Left lung (tissue), 14 donors: ENCODE measurements at places on chromosomes 2 and 18.

DNA sequence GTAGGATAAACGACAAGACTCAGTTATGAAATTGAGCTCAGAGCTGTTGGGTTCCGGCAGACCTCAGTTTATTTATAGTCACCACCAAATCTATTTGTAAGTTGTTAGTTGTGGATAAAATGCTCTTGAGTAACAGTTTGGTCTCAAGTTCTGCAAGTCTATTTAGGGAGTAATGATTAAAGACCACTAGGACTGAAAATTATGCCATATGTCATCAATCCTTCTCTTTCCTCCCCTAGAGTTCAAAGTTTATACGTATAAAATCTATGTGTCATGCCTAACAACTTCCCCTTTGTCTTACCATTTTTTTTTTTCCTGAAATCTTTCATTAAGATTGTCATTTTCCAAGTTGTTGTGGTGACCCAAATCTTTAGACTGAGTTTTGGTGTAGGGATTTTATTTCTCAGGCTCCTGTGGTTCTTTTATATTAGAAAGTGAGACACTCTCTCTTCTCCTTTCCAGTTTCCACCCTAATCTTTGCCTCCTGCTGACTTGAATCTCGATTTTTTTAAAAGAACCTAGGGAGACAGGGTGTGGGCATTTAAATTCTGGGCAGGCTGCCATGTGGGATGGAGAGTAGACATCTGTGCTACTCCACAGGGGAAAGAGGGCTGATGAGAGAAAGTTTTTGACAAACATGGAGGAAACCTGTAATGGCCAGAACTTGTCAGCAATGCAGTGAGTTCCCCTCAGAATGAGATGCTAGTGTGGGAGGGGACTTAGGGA is 51.0 kb downstream of the LAMA3 start:
- no peak overlapping the region for H3K27ac ChIP-seq
- no peak for DNase-seq
- no peak overlapping the region for H3K4me3 ChIP-seq
- H3K36me3 ChIP-seq = no peaks in the 10 kb centered on the region

DNA sequence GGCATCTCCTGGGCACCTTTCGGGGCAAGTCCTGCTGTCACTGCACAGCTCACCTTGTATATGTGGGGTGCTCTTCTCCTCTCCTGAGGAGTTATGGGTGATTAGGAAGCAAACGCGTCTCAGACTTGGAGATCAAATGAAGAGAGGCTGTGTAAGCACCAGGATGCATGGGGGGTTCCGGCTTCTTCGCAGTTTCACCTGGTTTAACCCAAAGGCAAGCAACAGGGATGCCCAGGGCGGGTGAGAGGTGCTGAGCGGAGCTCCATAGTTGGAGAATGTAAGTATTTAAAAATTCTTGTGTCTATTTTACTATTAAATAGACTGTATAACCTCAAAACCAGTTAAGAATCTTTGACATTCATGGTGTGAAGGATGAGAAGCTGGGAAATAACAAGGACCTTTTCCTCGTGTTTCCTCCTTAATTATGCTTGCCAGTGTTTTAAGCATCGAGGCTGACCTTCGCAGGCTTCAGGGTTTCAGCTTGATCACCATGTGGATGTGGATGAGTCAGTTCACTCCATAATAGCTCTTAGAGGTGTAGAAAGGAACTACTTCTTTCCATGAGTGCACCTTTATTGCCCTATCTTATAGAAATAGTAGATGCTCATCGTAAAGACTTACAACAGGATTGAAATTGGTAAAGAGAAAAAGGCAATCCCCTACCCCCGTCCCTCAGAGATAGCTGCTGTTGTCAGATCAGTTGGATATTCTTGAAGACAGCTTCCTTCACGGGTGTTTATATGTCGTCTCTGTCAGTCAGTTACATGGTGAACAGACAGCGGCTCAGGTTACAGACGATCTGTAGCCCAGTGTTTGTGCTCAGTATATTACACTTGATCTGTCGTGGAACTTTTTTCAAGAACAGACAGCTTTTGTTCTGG is 201.1 kb downstream of the AGAP1 start:
- DNase-seq = no peak
- H3K4me3 ChIP-seq = no peak overlapping the region

- DNase-seq = no peak
- H3K27me3 ChIP-seq = no peaks in the 10 kb centered on the region
- H3K4me1 ChIP-seq = no peaks in the 10 kb centered on the region
- H3K27ac ChIP-seq = no peak overlapping the region
Observed at GRCh38 chr2:169324581-169325260, 37.6 kb downstream of the LRP2 start.

GRCh38 chr2:55239656-55240222 is 7.3 kb downstream of the RPS27A start:
- no peak for DNase-seq
- no peaks in the 10 kb centered on the region for H3K27me3 ChIP-seq
- no peaks in the 10 kb centered on the region for H3K4me1 ChIP-seq
- H3K4me3 ChIP-seq = no peak overlapping the region

GRCh38 chr2:174633623-174633930 is 36.0 kb upstream of the WIPF1 start:
- no peak for DNase-seq
- H3K27me3 ChIP-seq = no peaks in the 10 kb centered on the region
- peak overlapping the region; percentile 93 for H3K27ac ChIP-seq
- no peak overlapping the region for H3K4me3 ChIP-seq
- H3K4me1 ChIP-seq = peaks cover 9% of the 10 kb centered on the region

- H3K27me3 ChIP-seq = no peaks in the 10 kb centered on the region
- peaks cover 9% of the 10 kb centered on the region for H3K4me1 ChIP-seq
- H3K27ac ChIP-seq = no peak overlapping the region
- no peaks in the 10 kb centered on the region for H3K36me3 ChIP-seq
Observed at GRCh38 chr2:119468154-119468955, 36.7 kb downstream of the TMEM37 start.

- H3K27me3 ChIP-seq = no peaks in the 10 kb centered on the region
- no peaks in the 10 kb centered on the region for H3K4me1 ChIP-seq
- no peaks in the 10 kb centered on the region for H3K36me3 ChIP-seq
- no peak overlapping the region for H3K4me3 ChIP-seq
- H3K27ac ChIP-seq = no peak overlapping the region
Observed at GRCh38 chr18:35508746-35509338, 11.1 kb upstream of the INO80C start.

DNA sequence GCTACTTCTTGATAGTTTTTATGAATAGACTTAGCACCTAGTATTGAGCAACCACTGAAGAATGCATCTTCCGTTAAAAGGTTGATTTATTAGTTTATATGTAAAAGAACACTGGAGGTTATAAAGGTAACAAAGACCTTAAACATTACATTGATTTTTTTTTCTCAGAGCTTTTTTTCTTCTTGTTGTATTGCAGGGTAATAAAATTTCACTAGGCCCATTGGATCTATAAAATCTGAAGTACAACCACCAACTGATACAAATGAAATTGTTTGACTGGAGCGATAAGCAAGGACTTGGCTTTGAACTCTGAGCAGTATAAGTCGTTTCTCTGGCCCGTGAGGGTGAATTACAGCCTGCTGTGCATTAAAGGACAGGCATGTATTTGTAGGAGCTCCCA is 344.0 kb downstream of the LRRTM1 start:
- H3K4me3 ChIP-seq = no peak overlapping the region
- no peaks in the 10 kb centered on the region for H3K4me1 ChIP-seq
- no peak overlapping the region for H3K27ac ChIP-seq

- no peaks in the 10 kb centered on the region for H3K27me3 ChIP-seq
- H3K36me3 ChIP-seq = no peaks in the 10 kb centered on the region
- no peak for DNase-seq
- H3K4me1 ChIP-seq = no peaks in the 10 kb centered on the region
- no peak overlapping the region for H3K4me3 ChIP-seq
Observed at GRCh38 chr18:2805970-2806943, 40.5 kb upstream of the EMILIN2 start.

- no peaks in the 10 kb centered on the region for H3K4me1 ChIP-seq
- no peaks in the 10 kb centered on the region for H3K36me3 ChIP-seq
- H3K27ac ChIP-seq = no peak overlapping the region
- H3K27me3 ChIP-seq = no peaks in the 10 kb centered on the region
- H3K4me3 ChIP-seq = no peak overlapping the region
Observed at GRCh38 chr2:200212862-200213425, 93.5 kb upstream of the SPATS2L start.

DNA sequence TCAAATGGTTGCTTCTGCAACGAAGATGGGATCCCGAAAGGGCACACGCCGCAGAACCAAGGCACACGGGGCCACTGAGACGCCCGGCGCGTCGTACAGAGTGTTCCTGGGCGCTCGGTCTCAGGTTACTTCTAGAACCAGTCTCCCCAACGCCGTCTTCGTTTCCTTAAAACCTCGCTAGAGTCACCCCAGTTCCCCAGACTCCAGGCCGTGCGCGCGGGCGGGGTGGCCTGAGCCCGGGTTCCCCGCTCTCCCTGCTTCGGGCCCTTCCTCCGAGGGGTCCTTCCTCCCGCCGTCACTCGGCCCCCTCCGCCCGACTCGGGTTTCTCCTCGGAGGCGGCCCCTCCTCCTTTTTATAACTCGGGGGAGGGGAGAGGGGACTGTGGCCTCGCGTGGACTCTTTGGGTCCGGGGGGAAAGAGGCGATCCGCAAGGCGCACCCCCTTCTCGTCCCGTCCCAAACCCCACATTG is 774 bp upstream of the FZD7 start:
- no peak for DNase-seq
- H3K36me3 ChIP-seq = no peaks in the 10 kb centered on the region
- peak overlapping the region; percentile 77 for H3K27ac ChIP-seq
- peaks cover 71% of the 10 kb centered on the region for H3K27me3 ChIP-seq

DNA sequence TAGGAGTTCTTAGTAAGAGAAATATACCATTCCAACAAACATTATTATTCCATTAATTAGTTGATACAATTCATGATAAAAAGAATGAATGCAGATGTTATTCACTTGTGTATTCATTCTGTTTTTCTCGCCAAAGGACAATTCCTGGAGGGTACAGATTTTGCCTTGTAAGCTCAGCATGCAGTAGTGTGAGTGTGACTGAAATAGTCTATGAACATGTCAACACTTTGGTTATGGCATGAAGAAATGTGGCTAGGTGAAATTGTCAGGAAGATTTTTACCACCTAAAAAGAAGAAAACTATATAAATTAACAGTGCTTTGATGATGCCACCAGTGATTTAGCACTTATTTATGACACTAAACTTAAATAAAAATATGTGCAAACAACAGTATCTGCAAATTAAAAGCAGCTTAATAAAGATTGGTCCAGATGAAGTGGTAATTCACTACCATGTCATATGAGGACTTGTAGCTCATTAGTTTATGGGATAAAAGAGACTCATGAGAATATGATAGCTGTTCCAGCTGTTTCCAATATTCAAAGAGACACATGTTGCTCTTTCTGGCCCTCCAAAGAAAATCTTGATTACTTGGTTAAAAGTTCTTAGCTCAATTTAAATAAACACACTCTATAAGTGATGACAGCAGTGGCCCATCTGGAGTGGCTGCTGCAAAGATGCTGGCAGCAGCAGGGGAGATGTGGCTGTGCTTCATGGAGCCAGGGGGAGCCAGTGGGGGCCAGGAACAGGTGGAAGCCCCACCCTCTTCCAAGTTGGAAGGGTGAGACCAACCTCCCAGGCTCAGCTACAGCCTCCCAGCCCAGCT is 165.0 kb downstream of the CDH19 start:
- H3K4me1 ChIP-seq = no peaks in the 10 kb centered on the region
- H3K27me3 ChIP-seq = no peaks in the 10 kb centered on the region
- H3K27ac ChIP-seq = no peak overlapping the region
- no peaks in the 10 kb centered on the region for H3K36me3 ChIP-seq
- no peak for DNase-seq

GRCh38 chr2:237459741-237460174 is 27.3 kb upstream of the MLPH start:
- H3K27ac ChIP-seq = no peak overlapping the region
- peaks cover 5% of the 10 kb centered on the region for H3K27me3 ChIP-seq
- H3K4me3 ChIP-seq = no peak overlapping the region
- no peaks in the 10 kb centered on the region for H3K4me1 ChIP-seq
- no peak for DNase-seq

GRCh38 chr2:160305081-160305750 is 105.1 kb upstream of the ITGB6 start:
- H3K4me3 ChIP-seq = no peak overlapping the region
- H3K36me3 ChIP-seq = no peaks in the 10 kb centered on the region
- no peak for DNase-seq
- H3K27ac ChIP-seq = peak overlapping the region; percentile 29
- no peaks in the 10 kb centered on the region for H3K27me3 ChIP-seq
- peaks cover 23% of the 10 kb centered on the region for H3K4me1 ChIP-seq

GRCh38 chr2:109170645-109171044 is 41.6 kb downstream of the SH3RF3 start:
- H3K27ac ChIP-seq = peak overlapping the region; percentile 66
- peaks cover 36% of the 10 kb centered on the region for H3K4me1 ChIP-seq
- no peak for DNase-seq
- no peaks in the 10 kb centered on the region for H3K36me3 ChIP-seq

DNA sequence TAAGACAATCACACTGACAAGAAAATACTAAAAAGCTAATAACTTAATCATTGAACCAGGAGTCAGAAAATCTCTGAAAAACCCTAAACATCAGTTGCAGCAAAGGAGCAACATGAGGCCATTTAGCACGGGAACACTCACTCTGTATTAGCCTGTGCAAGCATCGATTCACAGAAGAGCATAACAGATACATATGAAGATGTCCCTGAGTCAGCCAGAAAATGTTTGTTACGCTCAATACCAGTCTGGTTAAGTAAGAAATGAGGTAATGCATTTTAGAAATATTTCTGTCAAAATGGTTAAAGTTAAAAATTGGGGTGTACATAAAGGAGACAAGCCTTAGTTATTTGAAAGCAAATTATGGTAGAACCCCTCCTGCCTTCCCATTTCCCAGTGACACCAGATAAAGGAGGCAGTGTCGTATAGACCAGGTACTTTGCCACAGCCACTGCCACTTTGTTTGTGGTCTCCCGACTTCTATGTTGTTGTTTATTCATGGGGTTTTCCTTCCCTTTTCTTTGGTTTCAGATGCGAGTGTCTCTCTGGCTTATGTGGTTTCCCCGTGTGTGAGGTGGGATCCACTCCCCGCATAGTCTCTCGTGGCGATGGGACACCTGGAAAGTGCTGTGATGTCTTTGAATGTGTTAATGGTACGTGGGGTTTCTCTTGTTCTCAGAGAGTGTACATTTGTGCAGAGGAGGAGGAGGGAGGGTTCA is 108.6 kb downstream of the CRIM1 start:
- H3K4me3 ChIP-seq = no peak overlapping the region
- H3K4me1 ChIP-seq = peaks cover 27% of the 10 kb centered on the region
- no peak for DNase-seq
- peaks cover 10% of the 10 kb centered on the region for H3K36me3 ChIP-seq

DNA sequence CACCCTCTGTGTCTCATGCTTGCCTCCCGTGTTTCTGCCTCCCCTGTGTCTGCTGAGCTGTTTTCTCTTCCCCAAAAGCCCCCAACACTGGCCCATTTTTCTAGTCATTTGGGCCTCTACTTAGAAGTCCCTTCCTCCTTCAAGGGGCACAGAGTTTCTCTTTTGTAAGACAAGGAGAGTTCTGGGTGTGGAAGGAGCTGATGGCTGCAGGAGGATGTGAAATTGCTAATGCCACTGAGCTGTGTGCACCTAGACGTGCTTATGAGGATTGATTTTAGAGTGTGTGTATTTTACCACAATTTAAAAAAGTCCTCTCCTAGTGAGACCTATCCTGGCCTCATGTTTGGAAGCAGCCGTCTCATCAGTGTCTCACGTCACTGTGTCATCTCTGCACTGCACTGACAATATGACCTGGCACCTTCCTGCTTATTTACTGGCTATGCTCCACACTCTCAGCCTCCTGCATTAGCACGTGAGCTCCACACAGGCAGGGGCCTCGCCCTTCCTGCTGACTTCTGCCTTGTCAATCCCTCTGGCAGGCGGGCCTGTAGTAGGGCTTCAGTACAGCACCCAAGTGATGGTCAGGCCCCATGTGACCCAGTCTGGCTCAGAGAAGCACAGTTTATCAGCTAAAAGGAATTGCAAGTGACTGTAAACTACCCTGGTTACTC is 8.0 kb upstream of the MBP start:
- H3K4me1 ChIP-seq = peaks cover 21% of the 10 kb centered on the region
- no peaks in the 10 kb centered on the region for H3K27me3 ChIP-seq
- peak; percentile 79 for DNase-seq
